ENCODE measurements at places on chromosomes 1 and 21.

GRCh38 chr1:42926879-42927242 lies 31.8 kb downstream of the SLC2A1 start:
- DNase-seq: no peak

- DNase-seq: no peak
These were observed 5.3 kb downstream of the SSU72 start for GRCh38 chr1:1569341-1569740.

GRCh38 chr1:227540170-227541098 lies 22.9 kb upstream of the ZNF678 start:
- DNase-seq: no peak

GRCh38 chr1:184062640-184063286 lies 11.2 kb downstream of the TSEN15 start:
- no peak for DNase-seq

DNA sequence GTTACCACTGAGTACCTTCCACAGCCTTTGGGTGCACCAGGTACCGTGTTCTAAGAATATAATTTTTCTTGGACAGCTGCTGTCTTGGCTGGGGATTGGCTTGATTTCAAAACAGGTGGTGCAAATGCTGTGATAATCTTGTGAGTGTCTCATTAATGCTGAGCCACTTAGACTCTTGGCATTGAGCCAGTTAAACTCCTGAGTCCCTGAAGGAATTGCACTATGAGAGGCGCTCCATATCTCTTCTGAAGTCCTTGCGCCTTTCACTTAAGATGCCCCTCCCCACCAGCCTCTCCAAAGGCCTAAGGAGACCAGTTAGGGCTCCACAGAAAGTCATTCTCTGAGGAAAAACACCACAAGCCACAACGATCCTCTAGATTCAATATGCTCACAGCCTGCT lies 51.0 kb downstream of the BACH1 start:
- DNase-seq: no peak

GRCh38 chr21:25625036-25625435 lies 14.0 kb upstream of the JAM2 start:
- no peak for DNase-seq

GRCh38 chr1:56029319-56030003 lies 549.9 kb downstream of the PLPP3 start:
- DNase-seq: no peak

DNA sequence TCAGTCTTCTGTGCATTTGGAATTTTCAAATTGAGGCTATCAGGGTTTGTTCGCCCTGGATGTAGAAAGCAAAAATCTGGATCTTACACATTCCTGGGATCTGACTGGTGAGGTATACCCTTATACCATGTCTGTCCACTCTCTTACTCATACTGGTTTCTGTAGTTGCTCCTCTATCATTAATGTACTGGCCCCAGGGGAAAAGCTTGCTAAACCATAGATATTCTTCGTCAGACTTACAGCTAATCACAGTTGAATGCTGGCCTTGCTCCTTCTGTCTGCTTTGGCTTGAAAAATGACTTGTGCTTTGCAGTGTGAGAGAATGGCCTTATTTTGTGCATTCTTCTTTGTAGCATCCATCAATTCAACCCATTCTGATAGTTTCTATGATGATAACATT lies 30.5 kb downstream of the TBCE start:
- no peak for DNase-seq

DNA sequence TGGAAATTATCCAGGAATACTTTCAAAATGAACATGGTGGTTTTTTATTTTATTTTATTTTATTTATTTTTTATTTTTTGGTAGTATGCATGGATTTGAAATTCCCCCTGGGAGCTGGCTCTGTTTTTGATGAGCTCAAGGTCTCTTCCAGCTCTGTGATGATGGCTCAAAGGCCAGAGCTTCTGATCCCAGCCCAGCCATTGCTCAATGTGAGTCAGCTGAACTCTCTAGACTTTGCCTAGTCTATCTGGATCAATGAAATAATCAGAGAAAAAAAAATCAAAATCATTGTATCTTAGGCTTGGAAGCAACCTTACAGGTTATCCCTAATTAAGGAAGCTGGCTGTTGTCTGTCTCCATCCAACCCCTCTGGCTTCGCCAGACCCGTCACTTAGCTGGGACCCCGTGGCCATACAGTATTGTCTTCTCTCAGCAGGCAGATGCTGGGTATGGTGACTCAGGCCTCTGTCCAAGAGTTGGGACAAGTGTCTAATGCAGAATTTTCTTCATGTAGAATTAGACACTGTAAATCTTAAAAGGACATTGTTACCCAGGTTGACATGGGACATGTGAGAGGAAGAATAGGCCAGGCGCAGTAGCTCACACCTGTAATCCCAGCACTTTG lies 90.2 kb upstream of the LPGAT1 start:
- no peak for DNase-seq

DNA sequence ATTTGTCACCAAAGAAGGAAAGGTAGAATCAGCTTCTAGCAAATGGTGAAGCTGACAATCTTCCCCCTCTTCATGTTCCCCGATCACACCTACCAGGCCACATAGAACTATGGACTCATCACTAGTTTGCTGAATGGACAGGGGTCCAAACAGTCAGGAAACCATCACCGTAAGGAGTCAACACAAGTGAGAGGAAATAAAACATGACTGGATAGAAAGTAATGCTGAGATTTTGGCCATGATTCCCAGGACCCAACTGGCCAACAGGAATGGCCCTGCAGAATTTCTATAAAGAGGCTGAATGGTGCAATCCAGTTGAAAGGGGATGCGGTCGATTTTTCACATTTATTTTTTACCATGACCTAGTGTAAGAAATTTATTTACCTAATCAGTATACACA lies 10.7 kb downstream of the DDAH1 start:
- no peak for DNase-seq

- DNase-seq: no peak
These were observed 9.4 kb upstream of the UAP1 start for GRCh38 chr1:162551969-162552683.

DNA sequence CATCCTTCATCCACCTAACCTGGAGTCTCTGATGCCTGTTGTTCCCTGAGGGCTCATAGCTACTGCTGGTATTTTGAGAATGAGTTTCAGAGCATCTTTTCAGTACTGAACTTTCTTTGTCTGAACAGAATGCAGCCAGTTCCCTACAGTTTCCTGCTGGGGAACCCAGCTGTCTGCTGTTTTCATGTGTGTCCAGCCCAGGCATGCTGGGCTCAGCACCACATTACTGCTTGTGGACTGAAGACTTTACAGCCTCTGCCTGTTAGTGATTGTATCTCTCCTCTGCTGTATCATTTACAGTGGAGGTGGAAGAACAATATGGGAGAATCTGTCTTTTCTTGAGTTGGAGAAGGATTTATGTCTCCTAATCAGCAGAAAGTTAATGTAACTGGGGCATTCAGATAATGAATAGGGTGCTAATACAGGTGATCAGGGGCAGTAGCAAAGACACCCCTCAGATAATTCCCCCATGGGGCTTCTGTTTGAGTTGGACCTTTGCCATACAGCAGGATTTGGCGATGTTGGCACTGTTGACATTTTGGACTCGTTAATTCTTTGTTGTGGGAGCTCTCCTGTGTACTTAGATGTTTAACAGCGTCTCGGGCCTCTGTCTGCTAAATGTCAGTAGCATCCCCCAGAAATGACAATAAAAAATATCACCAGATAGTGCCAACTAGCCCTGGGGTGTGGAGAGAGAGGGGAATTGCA lies 207.7 kb downstream of the HHAT start:
- no peak for DNase-seq

GRCh38 chr1:236608930-236609726 lies 4.8 kb upstream of the HEATR1 start:
- no peak for DNase-seq

DNA sequence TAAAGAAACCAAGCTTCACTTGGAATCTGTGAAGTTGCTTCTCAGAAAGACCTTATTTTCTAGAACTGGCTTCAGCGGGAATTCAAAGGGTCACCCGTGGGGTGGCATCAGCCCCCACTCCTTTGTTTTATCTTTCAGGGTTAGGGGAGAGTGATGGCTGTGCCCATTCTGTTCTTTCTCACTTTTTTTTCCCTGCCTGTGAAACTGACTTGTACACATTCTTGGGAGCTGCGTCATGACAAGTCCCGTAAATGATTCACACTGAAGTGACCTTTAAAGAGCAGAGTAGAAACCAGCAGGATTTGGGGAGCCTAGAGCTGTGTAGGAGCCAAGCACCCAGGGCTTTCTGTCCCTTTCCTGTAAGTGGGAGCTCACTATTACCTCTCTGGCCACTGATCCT lies 43.8 kb downstream of the SLC44A3 start:
- no peak for DNase-seq

- no peak for DNase-seq
These were observed 407.9 kb downstream of the VAV3 start for GRCh38 chr1:107557095-107557494.

GRCh38 chr1:219990782-219991510 lies 55.4 kb downstream of the EPRS1 start:
- no peak for DNase-seq

DNA sequence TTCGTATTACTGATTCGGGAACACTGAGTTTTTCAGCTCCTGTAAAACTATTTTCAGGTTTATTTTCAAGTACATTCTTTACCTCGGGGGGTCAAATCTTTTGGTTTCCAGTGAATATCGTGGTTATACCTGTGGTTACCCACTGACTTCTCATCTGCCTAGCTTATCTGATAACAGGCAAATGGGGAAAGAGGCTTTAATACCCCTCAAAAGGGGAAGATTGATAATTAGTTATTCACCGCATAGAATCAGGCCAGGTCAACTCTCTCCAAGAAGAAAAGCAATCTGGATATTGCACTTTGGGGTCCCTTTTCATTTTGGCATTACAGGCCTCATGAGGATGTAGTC lies 23.0 kb downstream of the RUNX1 start:
- no peak for DNase-seq

- DNase-seq: no peak
These were observed 12.9 kb downstream of the PTPRU start for GRCh38 chr1:29249170-29249691.

- DNase-seq: no peak
These were observed 348.8 kb downstream of the HHAT start for GRCh38 chr1:210677533-210677932.

GRCh38 chr1:5501206-5501930 lies 490.9 kb downstream of the NPHP4 start:
- DNase-seq: no peak

DNA sequence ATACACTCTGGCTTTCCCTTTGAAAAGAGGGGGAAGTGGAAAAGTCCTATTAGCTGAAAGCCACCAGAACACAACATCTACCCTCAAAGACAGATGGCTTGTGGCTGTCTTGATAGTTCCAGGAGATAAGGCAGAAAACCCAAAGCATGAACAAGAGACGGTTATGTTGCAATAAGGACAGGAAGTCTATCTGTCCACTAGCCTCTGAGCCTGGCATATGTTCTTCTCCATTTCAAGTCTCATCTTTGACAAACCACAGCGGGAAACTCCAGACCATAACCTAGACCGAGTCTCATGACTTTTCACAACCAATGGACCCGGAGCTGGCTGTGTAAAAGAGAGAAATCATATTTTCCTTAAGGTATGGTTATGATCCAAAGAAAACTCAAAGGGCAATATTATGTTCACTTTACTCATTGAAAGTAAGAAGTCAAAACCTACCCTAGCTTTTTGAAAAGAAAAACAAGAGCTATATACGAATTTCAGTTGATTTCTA lies 33.8 kb downstream of the DUSP10 start:
- no peak for DNase-seq

DNA sequence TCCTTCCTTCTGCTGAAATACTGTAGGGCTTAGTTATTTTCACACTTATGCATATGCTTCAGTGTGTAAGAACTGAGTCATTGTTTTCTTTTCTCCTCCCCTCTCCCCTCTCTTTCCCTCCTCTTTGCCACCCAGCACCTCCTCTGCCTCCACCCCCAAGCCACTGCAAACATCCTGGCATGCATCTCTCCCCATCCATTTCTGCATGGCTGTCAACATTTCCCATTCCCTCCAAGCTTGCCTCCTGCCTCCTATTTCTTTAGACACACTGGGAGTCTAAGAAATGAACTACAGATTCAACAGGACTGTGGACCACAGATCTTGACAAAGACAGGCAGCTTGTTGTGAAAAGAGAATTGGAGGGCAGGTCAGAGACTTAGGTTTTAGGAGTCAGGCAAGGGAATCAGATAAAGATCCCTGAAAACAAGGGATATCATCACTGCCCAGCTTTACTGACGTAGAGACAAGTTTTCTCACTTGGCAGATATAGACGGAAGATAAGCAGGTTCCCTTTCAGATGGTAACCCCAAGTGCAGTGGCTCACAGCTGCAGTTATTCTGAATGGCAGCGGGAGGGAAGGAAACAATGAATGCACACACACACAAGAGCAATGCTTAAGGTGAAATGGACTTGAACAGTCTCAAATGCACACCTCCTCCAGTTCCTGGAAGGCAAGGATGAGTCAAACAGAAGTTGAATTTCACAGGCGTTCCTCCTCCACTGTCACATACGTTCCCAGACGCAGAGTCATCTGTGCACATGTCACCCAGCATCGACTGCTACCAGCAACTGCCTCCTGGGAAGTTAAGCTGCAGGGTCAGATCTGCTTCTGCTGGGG lies 56.1 kb downstream of the HIVEP3 start:
- DNase-seq: no peak

- no peak for DNase-seq
These were observed 77.9 kb upstream of the NFIA start for GRCh38 chr1:61004262-61005003.

- no peak for DNase-seq
These were observed 55.4 kb downstream of the RPAP2 start for GRCh38 chr1:92354259-92354658.
